NCI-H82 (cell line): ENCODE measurements at places on chromosomes 16 and 17.

DNA sequence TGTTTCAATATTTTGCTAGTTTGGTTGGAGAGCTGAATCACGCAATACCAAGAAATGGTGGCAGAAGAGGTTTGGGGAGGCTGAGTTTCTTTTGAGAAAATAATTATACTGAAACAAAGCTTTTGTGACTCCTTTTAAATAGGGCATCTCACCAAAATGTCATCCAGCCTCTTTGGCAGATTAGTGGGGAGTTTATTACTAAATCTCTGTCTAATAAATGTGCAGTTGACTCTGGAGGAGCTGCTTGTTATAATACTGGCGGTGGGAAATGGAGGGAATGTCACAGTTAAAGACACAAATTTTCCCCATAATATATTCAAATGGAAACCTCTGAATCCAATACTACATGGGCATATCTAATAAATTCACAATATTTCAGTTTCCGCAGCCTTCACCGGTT is 44.7 kb downstream of the SNX11 start:
- DNase-seq = peak; percentile 70

- no peak for DNase-seq
Measured at GRCh38 chr16:65788434-65789140, 577.9 kb upstream of the CDH5 start.

DNA sequence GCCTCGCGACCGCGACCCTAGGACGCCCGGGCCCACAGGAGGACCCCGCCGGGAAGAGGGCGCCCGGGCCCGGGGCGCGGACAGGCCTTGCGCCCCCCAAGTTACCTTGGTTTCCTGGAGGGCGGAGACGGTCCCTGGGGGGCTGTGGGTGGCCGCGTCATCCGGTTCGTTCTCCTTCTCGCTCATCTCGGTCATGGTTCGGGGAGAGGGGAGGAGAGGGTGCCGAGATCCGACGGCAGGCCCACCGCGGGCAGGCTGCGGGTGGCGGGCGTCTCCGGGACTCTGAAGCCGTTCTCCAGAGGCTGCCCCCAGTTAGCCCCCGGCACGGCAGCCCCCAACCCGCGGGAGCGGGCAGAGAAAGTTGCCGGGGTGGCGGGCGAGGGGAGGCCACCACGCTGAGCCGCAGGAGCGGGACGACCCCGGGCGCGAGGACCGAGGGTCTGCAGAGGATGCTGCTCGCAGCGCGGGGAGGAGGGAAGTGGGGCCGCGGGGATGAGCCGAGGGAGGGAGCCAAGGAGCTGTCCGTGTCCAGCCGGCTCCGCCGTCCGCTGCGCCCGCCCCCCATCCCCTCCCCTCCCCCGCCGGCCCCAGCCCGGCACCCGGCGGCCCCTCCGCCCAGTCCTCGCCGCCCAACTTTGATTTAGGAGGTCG is at the start of gene STAC2:
STAC2 (minus strand) TSS at position 638 of the 651 bp plus-strand sequence; CDS start at position 195, 443 bp downstream.
- peak; percentile 43 for DNase-seq

DNA sequence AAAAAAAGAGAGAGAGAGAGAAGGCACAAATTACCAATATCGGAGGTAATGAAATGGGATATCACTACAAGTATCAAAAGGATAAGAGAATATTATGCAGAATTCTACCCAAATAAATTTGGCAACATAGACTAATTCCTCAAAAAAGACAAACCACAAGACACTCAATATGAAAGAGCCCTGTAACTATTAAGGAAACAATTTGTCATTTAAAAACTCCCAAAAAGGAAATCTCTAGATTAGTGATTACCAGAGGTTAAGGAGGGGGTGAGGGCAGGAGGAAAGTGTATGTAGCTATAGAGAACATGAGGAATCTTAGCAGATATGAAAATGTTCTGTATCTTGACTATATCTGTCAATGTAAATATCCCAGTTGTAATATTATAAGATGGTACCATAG is 54.0 kb downstream of the CFDP1 start:
- no peak for DNase-seq

DNA sequence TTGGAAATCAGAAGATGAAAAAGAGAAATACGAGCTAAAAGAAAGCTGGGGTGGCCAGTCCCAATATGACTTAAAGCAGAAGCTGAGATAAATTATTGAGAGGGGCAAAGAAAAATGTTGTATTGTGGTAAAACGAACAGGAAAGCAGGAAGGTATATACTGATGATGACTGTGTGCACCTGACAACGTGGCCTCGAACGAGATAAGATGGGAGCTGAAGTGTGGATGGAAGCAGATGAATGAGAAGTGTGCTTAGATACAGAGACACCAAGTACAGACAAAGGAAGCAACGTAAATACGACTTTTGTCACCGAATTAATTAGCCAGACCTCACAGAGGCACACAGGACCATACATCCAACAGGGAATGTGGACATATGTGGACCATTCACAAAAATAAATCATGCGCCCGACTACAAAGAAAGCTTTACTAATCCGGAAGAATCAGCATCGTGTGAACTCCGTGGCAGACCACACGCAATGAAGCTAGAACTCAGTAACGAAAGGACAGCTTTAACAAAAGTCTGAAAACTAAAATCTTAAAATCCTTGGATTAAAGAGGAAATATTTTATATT is 218.7 kb downstream of the RPTOR start:
- DNase-seq = no peak

DNA sequence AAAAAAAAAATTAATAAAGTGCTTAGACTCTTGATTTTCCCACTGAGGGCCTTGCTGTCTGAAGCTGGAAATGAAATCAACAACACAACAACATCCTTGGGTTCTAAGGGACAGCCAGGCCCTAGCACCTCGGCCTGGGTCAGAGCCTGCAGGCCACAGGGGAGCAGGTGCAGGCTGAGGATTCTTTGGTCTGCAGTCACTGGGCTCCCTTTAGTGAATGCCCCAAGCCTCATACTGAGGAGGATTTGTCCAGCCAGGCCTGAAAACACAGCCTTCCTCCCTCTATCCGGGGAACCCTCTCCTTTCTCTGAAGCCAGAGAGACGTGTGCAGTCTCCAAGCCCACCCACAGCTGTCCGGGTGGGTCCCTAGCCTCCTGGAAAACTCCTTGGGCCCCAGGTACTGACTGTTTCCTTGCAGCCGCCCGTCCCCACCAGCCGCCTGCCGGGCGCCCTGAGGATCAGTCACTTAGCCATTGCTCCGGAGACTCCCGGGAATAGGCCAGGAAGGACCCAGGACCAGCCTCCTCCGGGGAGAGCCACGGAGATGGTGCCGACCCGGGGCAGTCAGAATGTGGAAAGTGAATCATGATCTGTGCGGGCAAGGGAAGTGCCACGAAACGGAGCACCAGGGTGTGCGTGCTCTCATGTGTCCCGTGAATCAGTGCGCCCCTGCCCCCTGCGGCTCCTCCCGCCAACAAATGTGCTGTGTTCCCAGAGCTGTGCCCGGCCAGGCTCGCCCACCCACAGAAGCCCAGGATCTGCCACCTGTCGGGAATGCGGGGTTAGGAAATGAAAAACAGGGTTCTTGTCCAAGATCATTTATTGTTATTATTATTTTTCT is 91.0 kb downstream of the RTN4RL1 start:
- DNase-seq = no peak

GRCh38 chr17:27660436-27660835 is 29.4 kb downstream of the LGALS9 start:
- no peak for DNase-seq

GRCh38 chr17:48128400-48128799 is 20.8 kb downstream of the SNX11 start:
- DNase-seq = peak; percentile 93

DNA sequence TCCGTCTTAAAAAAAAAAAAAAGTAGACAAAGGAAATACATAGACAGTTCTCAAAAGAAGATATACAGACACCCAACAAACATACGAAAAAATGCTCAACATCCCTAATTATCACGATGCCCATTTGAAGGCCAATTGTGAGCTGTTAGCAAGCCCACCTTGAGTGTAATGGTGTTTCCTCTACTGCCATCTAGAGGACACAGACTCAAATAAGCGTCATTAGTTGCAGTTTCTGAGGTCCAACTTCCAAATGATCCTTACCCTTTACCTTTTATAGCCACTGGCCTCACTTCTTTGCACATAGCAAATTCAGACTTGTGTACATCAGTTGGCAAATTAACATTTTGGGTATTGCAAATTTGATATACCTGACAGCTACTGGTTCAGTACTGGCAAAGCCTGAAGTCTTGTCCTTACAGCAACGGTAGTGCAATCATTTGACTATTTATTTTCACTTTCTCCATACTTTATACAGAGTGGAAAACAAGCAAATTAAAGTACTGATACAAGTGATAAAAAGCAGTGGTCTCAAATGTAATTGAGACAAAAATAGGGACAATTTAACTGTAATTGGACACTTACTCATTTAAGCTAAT is 536.3 kb upstream of the EEF2KMT start:
- DNase-seq = peak; percentile 86
